ENCODE measurements at places on chromosomes 3 and 15.

- no peak for DNase-seq
These were observed 19.6 kb upstream of the HCN4 start for GRCh38 chr15:73388256-73388781.

DNA sequence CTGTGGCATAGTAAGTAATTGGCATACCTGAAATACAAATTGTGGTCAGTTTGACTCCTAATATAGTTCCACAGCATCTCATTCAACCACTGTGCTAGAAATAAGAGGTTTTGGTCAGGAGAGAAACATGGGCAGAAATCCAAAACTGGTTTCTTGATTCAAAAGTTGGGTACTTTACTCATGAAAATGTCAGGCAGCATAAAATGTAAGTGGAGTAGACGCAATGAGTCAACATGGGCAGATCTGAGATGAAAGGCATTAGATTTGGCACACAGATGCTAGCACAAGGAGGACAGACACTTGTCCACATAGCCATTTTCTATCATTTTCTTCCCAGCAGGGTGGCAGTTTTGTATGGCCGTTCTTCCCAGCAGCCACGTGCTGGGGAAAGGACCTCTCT is 255.8 kb upstream of the CDIN1 start:
- no peak for DNase-seq

- DNase-seq, result peak; percentile 34
These were observed 265.5 kb upstream of the TPRG1 start for GRCh38 chr3:188906236-188906635.

GRCh38 chr15:58852347-58852746 is 81.1 kb downstream of the SLTM start:
- no peak for DNase-seq

- no peak for DNase-seq
These were observed 11.3 kb downstream of the SEMA4B start for GRCh38 chr15:90212221-90213098.

DNA sequence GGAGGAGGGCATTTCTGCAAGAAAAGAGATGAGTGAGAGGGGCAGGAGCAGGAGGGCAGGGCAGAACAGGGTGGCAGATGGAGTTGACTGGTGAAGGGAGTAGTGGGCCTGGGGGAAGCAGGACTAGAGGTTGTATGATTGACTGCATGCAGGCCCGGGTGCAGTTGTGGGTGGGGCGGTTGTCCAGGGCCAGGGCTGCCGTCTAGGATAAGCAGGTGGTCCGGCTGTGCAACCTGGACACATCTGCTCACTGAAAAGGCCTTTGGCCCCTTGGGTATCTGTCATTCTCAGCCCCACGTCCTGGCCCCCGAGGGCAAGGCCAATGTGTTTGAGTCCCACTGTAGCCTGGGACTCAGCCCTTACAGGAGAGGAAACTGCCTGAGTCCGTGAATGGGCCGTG is 25.4 kb downstream of the ALS2CL start:
- DNase-seq, result no peak

DNA sequence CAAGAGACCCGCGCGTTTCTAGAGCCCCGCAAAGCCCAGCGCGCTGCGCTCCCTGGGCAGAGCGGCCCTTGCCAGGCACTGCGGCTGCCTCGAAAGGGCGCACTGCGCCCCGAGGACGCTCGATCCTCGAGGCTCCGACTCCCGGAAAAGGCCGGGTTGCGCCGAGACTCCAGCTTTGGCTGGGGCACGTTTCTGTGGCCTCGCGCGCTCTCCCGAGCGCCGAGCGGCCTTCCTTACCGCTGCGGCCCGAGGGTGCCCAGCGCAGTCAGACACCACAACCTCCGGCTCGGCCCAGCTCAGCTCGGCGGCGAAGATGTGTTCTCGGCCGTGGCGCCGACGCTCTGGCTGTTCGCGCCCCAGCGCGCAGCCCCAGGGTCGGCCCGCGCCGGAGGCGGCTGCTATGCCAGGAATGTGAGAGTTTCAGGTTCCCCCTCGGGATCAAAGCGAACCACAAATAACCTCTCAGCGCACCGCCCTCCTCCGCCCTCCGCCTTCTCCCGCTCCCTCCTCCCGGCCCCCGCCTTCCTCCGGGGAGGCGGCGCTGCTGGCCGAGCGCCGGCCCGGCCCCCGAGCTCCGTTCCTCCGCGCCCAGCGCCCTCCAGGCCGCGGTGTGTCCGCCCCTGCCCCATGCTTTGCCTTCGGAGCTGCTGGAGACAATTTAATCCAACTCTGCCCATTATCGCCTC is at the start of gene AMOTL2:
AMOTL2 (minus strand) TSS at position 343 of the 686 bp plus-strand sequence. CDS start 3,014 bp downstream, outside the sequence.
- DNase-seq, result peak; percentile 49

- DNase-seq, result no peak
These were observed 26.8 kb downstream of the RHCG start for GRCh38 chr15:89469426-89470096.
